ENCODE measurements at places on chromosomes 12 and 14.

DNA sequence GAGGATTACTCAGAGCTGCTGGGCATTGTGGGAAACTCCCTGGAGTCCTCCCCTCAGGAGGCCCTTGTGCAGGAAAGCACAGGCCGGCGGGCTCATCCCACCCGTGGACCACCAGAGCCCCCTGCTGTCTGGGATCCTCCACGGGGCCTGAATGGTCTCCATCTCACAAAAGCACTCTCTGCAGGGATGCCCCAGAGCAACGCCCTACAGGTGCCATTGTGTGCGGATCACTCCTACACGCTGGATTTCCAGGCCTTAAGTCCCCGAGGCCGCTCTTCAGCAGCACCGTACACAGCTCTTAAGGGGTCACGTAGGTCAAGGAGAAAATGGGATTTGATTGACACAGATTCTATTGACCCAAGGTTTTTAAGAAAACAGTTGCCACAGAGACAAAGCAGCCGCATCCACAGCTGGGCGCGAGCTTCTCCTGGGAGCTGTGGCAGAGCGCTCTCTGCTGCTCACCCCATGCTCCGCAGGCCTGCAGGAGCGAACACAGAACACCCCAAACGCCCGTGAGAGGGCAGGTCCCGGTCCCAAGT, 36.7 kb upstream of the RIMBP2 start:
- DNase-seq: no peak

GRCh38 chr12:46148327-46149078, 120.3 kb downstream of the SLC38A1 start:
- DNase-seq: no peak

DNA sequence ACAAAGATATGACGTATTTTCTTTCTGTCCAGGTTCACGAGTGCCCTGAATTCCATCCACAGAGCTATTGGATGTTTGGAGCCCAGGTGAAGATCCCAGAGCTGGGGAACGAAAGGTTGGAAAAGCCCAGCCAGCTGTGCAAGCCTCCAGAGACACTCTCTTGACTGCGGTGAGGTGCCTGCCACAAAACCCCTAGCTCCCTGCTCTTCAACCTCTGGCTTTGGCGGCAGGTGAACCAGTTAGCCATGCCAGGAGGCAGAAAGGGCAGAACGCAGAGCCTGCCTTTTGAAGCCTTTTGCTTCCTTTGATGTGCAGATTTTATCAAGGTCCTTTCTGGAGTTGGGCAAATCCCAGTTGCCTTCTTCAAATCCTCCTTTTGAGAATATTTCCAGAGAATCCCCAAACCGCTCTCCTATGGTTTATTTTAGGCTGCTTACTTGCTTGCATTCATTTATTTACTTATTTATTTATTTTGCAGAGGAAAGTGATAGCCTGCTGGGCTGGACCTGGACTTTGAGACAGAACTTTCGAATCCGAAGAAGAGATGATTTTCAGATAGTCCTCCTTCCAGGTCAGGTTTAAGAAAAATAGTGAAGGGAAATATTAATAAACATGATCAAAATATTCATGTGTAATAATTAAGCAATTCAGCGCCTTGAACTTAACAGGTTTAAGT, 411.2 kb upstream of the TBX3 start:
- DNase-seq: no peak

DNA sequence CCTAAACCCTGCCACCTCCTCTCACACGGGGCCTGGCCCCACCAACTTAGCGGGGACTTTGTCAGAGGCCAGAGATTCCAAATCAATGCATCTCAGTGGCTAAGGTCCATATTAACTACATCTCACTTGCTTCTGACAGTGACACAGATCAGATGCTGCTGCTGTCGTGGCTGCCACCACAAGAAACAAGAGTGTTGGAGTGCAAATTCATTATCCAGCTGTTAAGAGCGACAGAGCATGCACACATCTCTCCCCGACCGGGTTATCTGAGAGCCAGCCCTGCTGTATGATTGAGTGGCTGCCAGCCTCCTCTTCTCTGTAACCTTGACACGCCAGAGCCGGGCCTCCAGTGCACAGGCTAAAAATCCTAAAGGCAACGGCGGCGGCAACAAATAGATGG, 40.2 kb downstream of the SPRING1 start:
- DNase-seq: no peak

DNA sequence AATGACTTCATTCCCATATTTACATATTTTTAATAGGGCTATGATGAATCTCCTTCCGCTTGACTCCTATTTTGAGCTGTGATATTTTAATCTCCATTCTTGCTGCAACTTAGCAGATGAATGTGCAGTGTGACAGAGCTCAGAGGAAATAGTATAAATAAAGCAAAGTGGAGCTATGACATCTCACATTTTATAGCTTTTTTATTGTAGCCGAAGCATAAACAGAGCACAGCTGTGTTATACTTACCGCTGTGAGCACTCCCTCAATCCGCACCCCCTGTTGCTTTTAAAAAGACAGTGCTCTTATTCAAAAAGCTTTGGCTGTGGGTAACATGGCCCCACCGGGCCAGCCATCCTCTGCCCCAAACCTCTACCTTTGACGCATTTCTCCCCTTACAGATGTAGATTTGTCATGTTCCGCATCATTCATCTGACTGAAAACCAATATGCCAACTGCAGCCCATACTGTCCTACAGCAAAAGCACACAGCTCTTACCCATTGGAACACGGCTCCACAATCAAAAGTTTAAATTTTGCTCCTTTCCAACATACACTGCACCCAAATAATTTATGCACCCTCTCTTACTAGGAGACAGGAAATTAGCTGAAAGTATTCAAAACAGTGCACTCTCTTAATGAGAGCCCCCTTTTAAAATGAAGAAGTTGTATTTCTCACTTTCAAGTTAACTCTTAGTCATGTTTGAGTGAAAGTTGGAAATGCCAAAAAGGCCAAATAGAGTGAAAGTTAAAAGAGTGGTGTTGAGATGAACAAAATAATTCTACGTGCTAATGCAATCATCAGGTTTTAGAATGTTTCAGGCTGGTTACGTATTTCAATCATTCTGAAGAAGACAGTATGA, 429.3 kb upstream of the SOX5 start:
- no peak for DNase-seq

- DNase-seq: no peak
Observed at GRCh38 chr14:20818861-20819260, 16.2 kb upstream of the RNASE1 start.

- DNase-seq: no peak
Observed at GRCh38 chr14:105980224-105980623, 453.8 kb downstream of the TMEM121 start.

DNA sequence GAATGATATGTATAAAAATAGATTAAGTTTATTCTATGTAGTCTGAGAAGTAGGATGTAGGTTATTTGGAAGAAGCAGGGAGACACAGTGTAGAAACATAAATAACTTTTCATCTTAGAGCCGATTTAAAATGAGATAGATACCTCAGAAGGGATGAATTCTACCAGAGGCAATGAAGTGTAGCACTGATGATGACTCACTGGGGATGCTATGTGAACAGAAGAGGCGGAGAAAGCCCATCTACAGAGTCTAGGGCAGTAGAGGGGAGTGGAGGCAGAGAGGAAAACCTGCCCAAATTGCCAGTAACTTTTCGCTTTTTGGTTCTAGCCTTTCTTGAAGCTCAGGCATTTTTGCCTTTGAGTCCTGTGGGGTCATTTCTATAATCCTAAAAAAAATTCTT, 451.8 kb downstream of the ATP23 start:
- peak; percentile 8 for DNase-seq

- DNase-seq: no peak
Observed at GRCh38 chr12:121575952-121576625, 4.7 kb downstream of the KDM2B start.

GRCh38 chr12:58818546-58818945, 101.8 kb downstream of the LRIG3 start:
- no peak for DNase-seq

DNA sequence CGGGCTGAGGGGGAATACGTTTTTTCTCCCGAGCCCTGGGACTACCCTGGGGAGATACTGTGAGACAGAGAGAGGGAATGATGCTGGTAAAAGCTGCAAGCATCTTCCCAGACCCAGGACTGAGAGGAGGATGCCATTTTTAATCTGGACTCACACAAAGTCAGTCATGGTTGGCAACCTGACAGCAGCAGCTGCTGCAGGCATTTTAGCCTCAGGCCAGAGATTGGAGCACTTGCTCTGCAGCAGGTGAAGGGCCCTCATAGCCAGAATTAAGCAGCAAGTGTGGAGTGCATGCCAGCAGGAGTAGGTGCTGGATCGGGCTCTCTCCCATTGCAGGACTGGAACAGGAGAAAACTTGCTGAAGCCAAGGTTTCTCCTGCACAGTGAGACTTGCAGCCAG, 361.1 kb upstream of the CLEC14A start:
- DNase-seq: no peak

GRCh38 chr12:14714437-14714836, 18.0 kb upstream of the GUCY2C start:
- DNase-seq: no peak

GRCh38 chr14:75667099-75667765, 6.2 kb downstream of the TTLL5 start:
- DNase-seq: no peak

- DNase-seq: no peak
Observed at GRCh38 chr14:32696325-32697091, 242.2 kb upstream of the NPAS3 start.

GRCh38 chr12:90915353-90915752, 39.6 kb downstream of the CCER1 start:
- DNase-seq: no peak

GRCh38 chr14:99241325-99242010, 30.5 kb downstream of the BCL11B start:
- no peak for DNase-seq

DNA sequence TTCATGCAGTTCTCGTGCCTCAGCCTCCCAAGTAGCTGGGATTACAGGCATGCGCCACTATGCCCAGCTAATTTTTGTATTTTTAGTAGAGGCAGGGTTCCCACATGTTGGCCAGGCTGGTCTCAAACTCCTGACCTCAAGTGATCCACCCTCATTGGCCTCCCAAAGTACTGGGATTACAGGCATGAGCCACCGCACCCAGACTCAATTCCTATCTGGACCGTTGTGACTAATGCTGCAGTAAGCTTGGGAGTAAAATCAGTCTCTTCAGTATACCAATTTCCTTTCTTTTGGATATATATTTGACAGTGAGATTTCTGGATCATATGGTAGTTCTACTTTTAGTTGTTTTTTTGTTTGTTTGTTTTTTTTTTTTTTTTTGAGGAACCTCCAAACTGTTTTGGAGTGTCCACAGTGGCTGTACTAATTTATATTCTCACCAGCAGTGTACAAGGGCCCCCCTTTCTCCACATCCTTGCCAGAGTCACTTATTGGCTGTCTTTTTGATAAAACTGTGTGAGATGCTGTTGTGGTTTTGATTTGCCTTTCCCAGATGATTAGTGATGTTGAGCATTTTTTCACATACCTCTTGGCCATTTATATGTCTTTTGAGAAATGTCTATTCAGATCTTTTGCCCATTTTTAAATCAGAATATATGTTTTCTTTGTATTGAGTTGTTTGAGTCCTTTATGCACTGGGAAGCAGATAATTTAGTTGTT, 37.3 kb upstream of the EVL start:
- DNase-seq: no peak

DNA sequence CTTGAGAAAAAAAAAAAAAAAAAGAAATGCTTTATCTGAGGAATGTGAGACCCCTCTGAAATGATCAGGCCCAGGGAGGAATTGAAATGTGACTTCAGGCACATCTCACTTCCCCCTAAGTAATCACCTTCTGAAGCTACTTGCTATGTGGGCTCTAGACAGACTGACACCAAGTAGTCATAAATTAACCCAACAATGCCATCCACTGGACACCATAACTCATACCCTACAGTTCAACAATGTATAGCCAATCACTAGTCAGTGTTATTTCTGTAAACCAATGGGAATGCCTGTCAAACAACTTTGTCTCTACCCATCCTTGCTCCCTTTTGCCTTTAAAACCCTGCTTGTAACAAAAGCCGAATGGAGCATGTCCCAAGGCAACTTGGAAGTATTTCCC, 182.7 kb upstream of the TMPO start:
- peak; percentile 9 for DNase-seq

DNA sequence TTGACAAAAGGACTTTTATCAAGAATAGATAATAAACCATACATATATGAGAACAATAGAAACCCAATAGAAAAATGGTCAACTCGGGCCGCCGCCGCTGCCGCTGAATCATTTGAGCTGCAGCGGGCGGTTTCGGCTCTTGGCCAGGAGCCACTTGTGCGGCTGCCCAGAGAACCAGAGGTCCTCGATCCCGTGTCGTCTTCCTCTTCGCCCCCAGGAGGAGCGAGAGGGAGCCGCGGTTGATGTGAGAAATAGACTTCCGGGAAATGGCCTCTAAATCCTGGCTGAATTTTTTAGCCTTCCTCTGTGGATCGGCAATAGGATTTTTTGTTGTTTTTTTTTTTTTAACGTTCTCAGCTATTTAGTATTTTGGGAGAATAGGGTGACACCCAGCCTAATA, 44.8 kb downstream of the CPSF6 start:
- peak; percentile 61 for DNase-seq

- no peak for DNase-seq
Observed at GRCh38 chr12:130540376-130540775, 175.7 kb downstream of the RIMBP2 start.

GRCh38 chr12:7853557-7853956, 19.2 kb downstream of the SLC2A14 start:
- peak; percentile 87 for DNase-seq

DNA sequence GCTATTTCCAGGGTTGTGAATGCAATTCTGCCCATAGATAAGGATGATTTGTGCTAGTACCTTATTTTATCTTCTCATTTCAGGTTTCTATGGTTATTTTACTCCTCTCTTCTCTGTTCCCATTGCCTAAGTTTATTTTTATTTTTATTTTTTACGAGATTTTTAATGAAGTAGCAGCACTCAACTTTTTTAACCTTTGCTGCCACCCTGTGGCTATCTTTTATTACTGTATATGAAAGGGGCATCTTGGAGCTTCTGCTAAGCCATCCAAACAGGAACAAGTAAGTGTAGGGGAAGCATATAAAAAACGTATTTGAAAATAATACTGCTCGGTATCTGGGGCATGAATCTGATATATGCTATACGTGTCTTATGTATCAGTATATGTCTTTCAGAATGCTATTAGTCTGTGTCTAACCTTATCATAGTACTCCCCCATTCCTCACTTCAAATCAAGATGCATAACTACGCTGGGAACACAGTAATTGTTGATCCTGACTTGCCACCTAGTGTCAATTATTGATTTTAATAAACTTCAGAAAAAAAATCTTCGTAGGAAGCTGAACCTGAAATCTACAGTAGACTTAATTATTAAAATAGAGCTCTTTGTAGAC, 60.3 kb downstream of the KLRG1 start:
- DNase-seq: peak; percentile 71

- DNase-seq: peak; percentile 10
Observed at GRCh38 chr12:89345376-89345775, 6.9 kb downstream of the DUSP6 start.

All from SW480 (cell line).